ENCODE measurements at places on chromosomes 3 and 15.

DNA sequence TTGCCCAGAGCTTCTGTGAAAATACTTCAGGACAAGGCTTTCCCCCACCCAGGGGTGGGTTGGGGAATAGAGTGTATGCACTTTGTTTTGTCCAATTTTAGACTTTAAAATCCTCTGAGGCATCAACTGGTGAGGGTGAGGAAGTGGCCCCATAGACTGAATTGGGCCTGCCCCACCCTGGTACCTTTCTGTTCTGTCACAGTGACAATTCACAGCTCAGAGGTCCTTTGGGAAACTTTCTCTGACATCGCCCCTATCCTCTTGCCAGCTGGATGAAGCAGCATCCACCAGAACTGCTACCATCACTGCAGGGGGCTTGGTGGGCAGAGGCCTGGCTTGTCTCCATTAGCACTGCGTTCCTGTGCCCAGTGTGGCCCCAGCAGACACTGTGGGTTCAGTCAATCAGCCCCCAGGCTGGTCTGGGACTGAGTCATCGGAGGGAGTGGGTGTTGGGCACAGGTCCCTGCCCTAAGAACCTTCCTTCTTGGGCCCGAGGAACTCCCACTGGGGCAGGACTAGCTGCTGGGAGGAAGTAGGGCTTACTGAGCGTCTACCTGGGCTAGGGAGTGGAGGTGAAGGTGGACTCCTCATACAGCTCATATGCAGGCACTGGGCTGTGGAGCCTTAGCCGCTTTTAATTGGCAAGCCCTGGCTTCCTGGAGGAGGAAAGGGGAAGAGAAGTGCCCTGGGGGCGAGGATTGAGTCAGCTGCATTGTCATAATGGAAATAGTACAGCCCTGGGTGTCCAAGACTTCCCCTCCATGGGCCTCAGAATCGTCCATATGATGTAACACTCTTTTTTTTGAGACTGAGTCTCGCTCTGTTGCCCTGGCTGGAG, 1.5 kb upstream of the PPM1M start:
- no peak for DNase-seq

GRCh38 chr15:71426792-71427191, 311.5 kb downstream of the THSD4 start:
- no peak for DNase-seq

DNA sequence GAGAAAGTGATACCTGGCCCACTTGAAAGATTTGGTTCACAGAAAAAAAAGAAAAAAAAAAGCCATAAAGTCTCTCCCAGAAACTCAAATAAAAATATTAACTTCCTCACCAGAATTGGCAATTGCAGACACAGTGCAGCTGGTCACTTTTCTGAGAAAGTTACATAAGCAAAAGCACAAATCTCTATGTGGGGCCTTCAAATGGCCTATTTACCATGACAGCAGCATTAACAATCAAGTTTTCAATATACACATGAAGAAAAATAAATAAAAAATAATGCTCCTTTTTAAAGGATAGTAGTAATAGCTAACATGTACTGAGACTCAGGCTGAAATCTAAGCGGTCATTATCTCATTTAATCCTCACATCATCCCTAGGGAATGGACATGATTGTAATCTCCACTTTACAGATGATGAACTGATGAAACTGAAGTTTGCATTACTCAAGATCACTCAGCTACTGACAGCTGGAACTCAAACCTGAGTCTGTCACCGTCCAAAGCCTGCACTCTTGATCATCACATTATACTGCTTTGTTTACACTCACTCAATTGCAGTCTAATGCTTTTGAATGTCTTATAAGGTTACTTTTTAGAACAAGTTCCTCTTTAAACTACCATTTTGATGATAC, 3.3 kb downstream of the NPTN start:
- no peak for DNase-seq

DNA sequence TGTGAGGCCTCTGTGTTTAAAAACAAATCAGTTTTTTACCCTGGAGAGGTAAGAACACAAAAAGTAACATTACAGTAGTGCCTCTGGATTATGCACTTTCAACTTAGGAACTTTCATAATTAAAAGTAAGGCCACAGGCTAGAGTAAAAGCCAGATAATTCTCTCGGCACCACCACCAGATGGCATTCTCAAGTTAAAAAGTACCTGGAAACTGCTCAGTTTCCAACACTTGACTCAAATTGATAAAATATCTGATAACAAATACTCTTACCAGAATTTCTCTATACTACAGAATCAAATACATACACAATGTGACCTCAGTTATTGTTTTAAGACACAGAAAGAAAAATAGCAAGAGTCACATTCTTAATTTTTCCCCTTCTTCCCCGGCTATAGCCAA, 19.9 kb downstream of the SPICE1 start:
- no peak for DNase-seq

DNA sequence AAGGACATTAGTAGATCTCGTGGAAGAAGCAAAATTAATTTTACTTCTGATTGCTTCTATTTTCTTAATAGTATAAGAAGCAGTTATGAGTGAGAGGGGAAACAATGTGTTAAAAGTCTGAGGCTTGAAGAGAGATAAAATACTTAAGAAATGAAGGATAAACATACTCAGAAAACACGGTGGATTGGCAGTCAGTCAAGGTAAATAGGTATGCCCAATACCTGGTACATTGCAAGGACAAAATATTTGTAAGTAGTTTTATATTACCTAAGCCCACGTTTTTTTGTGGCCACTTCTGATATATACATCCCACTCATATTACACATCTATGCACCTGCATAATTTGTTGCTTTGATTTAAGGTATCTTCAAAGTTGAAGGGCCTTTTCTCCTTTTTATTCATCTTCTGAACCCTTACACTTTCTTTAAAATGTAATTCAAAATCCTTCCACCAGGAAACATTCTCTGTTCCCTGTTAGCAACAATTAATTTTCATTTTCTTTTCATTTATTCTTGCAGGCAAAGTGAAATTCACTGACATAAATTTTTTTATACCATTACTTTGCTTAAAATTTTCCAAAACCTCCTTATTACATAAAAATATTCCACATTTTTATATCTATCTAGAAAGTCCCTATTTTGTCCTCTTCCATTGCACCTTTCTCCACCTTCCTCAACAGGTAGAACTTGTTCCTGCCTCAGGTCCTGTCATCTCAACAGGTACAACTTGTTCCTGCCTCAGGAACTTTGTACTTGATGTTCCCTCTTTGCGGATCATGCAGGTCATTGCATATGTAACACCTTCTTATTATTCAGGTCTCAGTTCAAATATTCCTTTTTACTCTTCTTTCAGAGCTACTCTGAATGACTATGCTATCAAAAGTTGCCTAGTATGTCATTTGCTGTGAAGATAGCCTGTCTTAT, 755.7 kb upstream of the ALCAM start:
- no peak for DNase-seq

- DNase-seq = peak; percentile 38
Observed at GRCh38 chr3:46480491-46481195, 15.9 kb upstream of the LTF start.

- no peak for DNase-seq
Observed at GRCh38 chr15:90813796-90814190, 54.6 kb upstream of the FURIN start.

DNA sequence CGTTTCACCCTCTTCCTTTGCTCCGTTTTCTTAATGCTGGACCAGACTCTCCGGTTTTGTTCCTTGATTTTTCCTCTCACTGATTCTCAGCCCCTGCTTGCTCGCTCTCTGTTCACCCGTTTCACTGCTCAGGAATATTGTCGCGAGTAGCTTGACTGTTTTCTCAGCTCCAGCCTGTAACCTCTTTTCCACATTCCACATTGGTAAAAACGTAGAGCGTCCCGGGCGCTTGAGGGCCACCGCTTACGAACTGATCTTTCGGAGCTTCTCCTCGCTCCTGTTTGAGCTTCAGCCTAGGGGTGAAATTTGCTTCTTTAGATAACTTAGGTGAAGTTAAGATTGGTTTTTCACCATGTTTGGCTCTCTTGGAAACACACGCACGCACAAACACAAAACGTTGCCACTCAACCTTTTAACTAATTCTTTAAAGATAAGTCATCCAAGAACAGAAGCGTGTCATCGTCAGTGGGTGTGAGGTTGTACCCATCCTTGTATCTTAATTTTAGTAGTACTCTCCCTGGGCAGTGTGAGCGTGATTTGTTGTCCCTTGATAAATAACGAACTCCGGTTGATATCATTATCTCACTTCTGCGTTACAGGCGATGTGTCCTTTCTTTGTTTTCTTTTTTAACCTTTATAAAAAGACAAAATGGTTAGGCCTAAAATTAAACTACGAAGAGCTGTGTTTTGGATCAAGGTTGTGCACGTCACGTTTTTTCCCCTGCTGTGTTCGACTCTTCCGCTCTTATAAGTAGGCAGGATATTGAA, 1.0 kb downstream of the PAK2 start:
- DNase-seq = peak; percentile 60
